ENCODE measurements at places on chromosomes 6 and 20.

GRCh38 chr20:24978513-24978912 lies 14.0 kb downstream of the APMAP start:
- no peak for DNase-seq

GRCh38 chr6:20237677-20238460 lies 25.6 kb upstream of the MBOAT1 start:
- no peak for DNase-seq

DNA sequence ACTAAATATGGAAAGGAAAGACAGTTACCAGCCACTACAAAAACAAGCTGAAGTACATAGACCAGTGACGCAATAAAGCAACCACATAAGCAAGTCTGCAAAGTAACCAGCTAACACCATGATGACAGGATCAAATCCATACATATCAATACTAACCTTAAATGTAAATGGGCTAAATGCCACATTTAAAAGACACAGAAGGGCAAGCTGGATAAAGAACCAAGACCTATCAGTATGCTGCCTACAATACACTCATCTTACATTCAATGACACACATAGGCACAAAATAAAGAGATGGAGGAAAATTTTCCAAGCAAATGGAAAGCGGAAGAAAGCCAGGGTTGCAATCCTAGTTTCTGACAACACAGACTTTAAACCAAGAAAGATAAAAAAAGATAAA lies 24.1 kb downstream of the HLA-C start:
- DNase-seq: no peak

GRCh38 chr6:41935685-41936072 lies 5.9 kb downstream of the CCND3 start:
- no peak for DNase-seq

- no peak for DNase-seq
Measured at GRCh38 chr20:44075191-44075949, 111.6 kb downstream of the JPH2 start.

GRCh38 chr6:27296106-27296783 lies 15.8 kb downstream of the POM121L2 start:
- DNase-seq: no peak

DNA sequence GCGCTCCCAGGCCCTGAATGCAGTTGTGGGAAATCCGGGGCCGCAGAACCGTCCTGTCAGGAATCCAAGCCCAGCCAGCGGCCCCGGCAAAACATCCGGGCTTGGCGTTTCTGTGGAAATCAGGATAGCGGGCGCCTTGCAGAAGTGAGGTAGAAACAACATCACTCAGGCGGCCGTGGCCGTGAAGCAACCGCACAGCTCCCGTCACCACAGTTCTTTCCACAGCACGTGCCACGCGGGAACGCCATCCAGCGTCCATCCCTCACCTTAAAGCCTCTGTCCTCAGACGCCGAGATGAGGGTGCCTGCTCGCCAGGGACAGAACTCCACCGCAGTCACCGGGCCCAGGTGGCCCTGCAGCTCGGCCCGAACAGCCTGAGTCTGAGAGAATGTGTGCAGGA lies 34.1 kb downstream of the WDR27 start:
- no peak for DNase-seq

DNA sequence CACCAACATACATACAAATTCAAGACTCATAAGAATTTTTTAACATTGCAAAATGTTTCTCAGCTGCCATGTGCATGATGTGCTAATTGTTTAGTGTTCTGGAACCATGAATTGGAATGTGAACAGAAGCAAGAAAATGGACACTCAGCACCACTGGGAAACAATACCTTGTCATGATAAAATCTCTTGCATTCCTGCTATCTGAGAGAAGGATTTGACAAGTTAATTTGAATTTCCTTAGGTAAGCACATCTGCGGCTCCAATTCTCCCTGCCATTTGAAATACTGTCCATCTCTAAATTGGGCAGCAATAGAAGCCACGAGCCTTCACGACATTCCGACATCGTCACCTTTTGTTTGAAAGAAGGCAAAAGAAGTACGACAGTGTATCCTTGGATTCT lies 1104.6 kb upstream of the MAP3K7 start:
- no peak for DNase-seq

DNA sequence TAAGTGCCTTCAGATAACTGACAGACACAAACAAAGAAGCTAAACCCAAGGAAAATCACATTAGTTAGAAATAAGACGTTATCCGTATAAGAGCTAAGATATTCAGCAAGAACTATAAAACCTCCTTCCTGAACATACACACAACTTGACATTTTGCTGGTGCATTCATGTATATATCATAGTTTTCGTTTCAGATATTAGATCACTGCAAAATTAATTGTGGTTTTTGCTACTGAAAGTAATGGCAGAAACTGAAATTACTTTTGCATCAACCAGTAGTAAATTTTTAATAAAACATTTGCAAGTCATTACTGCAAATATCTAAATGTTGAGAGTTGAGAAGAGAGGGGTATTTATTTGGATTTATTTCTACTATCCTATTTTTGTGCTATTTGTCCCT lies 26.1 kb upstream of the KCNQ5 start:
- DNase-seq: no peak

DNA sequence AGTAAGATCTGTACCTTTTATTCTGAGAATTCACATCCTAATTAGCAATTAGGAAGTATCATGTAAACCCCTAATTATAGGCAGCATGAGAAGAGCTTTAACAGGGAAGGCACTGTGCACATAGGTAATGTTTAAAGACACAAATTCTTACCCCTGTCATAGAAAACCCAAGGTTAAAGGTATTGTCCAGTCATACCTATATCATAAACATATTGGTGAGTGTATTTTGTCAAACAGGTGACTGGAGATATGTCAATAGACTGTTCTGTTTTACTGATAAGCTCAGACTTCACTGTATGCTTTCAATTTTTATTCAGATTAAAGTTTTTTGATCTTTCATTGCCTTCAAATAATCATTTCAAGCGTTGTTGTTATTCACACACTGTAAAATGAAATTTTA lies 43.8 kb downstream of the LGSN start:
- no peak for DNase-seq

DNA sequence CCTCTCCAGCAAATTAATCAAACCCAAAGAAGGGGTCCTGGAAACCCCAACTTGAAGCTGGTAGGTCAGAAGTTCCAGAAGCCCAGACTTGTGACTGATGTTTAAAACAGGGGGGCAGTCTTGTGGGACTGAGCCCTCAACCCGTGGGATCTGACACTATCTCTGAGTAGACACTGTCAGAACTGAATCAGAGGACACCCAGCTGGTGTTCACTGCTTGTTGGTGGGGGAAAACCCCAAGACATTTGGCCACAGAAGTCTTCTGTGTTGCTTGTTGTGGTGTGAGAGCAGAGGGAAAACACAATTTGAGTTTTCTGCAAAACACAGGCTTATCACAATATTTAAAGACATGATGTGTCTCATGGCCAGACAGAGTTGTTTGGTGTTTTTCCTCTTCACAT lies 29.9 kb downstream of the KIF13A start:
- DNase-seq: no peak

GRCh38 chr6:109165392-109165974 lies 70.2 kb downstream of the CEP57L1 start:
- DNase-seq: no peak

DNA sequence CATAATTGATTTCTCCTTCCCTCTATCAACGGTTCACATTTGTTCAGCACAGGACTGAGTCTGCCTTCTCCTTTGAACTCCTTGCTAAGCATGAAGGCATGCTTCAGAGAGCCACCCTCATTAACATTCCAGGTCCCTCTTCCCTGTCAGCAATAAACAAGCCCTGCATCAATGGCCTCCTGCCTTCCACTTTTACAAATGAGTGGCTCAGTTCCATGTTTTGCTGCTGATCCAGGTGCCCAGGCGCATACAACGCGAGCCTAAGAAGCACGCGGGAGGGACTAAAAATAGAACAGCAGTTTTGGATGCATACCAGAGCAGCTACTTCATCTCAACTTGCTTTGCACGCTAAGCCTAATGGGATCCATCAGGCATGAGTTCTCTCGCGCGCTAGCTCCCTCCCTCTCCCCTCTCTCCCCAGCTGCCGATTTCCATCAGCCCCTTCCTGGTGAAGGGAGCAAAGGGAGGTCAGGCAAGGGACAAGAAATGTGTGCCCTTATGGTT lies 53.4 kb downstream of the TRAF3IP2 start:
- DNase-seq: no peak

DNA sequence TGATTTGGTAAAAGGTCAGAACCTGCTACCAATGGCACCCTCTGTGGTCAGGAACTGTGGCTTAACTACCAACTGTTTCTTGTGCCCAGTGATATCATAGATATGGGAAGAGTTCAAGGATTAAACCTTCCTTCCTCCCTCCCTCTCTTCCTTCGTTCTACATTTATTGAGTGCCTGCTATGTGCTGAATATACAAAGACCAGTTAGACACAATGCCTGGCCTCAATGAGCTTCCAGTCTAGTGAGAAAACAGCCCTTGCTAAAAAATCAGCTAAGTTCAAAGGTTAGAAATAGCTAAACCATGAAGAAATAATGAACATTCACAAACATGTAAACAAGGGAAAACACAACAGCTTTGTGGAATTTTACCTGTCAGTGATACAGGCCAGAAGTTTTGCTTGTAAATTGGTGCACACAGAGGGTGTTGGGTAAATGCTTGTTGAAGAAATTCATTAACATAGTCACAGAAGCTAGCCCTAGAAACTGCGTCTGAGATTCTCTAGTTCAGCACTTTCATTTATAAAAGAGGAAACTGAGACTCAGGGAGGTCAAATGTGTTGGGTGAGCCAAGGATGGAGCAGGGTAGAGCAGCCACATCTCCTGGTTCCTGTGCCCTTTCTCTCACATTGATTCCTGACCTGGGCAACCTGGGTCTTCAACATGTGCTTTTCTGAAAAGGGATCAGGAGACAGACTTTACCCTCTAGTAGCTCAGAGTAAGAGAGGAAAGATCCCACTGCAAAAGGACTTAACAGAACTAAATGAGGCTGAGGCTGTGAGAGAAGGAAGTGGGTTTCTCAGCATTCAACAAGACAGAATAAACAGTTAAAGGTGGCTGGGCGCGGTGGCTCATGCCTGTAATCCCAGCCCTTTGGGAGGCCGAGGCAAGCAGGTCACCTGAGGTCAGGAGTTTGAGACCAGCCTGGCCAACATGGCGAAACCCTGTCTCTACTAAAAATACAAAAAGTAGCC lies 14.4 kb upstream of the FOXO3 start:
- DNase-seq: no peak

- DNase-seq: no peak
Measured at GRCh38 chr6:142118328-142118727, 14.4 kb upstream of the GJE1 start.

GRCh38 chr6:27837625-27838057 lies 74.6 kb downstream of the OR2B2 start:
- DNase-seq: no peak

DNA sequence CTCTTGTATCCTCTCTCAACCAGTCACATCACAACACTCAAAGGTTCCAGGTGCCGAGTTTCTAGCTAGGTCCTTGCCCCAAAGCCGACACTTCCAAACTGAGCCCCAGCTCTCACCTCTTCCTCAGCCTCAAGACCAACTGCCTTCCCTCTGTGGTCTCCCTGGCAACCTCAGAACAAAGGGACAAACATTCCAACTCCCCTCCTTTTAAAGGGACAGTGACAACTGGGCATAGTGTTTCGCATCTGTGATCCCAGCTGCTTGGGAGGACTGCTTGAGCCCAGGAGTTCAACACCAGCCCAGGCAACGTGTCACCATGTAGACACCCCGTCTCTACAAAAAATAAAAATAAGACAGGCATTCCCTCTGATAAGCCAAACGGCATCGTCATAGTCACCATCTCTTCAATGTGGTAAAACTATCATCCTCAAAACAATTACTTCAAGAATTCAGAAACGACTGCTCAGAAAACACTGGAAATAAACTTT lies 11.3 kb downstream of the DIDO1 start:
- no peak for DNase-seq

GRCh38 chr6:108958900-108959770 lies 110.9 kb downstream of the ARMC2 start:
- DNase-seq: no peak

- no peak for DNase-seq
Measured at GRCh38 chr6:117907601-117908245, 659 bp downstream of the SLC35F1 start.

DNA sequence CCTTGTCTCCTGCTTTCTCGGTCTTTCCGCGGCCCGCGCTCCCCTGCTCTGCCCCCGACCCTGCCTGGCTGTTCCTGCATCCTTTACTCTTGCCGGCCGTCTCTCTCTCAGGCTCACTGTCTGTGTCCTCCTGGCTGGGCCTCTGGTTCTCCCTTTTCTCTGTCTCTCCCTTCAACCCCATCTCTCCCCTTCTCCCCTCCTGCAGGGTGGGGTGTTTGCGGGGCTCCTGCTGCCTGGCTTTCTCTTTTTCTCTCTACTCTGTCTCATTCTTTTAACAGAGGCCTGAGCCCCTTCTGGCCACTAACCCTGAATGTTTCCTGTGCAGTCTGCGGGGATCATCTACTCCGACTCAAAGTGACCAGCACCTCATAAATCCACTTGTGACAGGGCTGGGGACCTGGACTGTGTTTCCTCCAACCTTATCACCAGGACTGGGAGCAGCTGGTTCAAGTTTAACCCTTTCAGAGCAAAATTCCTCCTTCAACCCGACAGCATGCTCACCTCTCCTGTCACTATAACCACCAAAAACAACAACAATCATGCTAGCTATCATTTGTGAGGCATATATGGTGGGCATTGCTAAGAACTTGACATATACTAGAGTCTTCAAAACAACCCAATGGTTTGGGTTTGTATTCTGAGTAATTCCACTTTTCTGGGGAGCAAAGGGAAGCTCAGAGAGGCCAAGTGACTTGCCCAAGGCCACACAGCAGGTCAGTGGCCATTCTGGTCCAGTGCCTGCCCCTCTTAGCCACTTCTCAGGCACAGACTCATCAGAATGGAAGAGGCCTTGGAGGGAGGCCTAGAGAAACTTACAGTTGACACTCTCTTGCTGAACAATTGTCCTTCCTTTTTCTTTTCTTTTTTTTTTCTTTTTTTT lies 811 bp upstream of the RSPO4 start:
- no peak for DNase-seq

- peak; percentile 11 for DNase-seq
Measured at GRCh38 chr6:70668499-70668812, 773 bp downstream of the SMAP1 start.

DNA sequence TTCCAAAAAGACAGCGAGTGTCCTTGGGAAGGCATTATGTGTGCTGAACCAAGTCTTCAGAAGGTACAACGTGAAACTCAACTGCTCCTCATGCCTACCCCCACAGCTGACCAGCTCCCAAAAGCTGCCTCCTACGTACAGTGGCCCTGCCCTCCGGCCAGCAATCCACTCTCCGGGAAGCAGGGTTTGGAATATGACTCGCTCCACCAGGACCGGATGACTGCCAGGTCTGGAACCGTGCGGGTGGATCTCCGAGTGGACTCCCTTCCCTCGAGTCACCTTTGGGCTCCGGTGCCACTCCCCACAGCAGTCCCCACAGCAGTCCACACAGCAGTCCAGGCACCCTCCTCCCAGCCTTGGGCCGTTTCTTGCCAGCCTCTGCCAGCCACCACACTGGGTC lies 4.3 kb downstream of the ZBTB46 start:
- no peak for DNase-seq

- no peak for DNase-seq
Measured at GRCh38 chr20:1822564-1823449, 72.4 kb upstream of the SIRPA start.

All from activated gamma-delta T cell treated with anti-CD3 and anti-CD28 coated beads, Interleukin-2, amount 50 U/mL, for 16 hours (primary cell).